ENCODE measurements at places on chromosomes 7 and 10.

- DNase-seq = no peak
Observed at GRCh38 chr7:126696256-126697038, 556.3 kb downstream of the GRM8 start.

DNA sequence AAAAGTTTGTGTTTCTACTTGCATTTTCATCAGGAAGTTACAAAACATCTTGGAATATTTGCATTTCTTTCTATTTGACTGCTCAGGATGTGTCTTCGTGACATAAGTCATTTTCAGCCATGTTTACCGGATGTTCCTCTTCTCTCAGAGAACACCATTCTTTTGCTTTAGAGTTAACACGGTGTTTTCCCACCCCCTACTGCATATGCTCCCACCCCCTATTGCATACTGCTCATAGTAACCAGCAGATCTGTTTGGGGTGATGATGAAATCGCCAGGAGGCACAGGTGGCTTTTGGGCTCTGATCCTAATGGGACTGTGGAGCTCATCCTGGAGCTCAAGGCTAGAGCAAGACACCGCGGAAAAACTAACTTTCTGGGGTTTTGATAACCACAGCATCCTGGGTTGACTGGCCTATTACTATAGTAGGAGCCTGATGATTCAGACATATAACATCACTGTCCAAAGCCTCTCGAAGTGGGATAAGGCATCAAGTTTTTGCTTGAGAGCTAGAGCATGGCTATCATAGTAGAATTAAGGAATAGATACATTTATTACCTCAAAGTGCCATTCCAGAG, 65.1 kb upstream of the BET1 start:
- no peak for DNase-seq

DNA sequence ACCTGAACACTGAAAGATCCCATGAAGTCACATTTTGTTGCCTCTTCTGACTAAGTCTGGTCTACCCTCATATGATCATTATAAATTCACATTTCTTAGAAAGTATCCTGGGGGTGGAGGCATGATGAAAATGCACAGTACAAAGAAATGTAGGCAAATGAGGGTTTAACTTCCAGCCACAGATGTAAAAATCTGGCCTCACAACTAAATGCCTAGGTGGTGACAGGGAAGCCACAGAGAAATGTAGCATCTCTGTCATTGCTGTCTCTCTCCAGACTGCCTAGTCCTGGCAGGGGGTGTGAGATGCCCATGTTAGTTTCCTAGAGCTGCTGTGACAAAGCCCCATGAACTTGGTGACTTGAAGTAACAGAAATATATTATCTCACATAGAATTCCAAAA, 395.9 kb downstream of the SORCS3 start:
- DNase-seq = no peak

DNA sequence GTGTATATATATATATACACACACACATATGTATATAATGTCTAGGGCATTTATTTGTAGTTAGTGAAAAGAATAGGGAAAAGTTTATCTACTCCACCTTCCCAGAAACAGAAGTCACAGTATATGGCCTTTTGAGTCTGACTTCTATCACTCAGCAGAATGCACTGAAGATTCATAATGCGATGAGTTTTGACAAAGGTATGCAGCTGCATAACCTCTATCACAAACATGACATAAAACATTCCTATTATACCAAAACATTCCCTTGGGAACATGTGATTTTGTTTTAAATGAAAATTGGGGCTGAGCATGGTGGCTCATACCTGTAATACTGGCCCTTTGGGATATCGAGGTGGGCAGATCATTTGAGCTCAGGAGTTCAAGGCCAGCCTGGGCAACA, 137.3 kb upstream of the EEPD1 start:
- DNase-seq = no peak

GRCh38 chr10:110775020-110775375, 96.7 kb upstream of the PDCD4 start:
- no peak for DNase-seq

- DNase-seq = no peak
Observed at GRCh38 chr7:23700046-23700445, 10.0 kb upstream of the STK31 start.

DNA sequence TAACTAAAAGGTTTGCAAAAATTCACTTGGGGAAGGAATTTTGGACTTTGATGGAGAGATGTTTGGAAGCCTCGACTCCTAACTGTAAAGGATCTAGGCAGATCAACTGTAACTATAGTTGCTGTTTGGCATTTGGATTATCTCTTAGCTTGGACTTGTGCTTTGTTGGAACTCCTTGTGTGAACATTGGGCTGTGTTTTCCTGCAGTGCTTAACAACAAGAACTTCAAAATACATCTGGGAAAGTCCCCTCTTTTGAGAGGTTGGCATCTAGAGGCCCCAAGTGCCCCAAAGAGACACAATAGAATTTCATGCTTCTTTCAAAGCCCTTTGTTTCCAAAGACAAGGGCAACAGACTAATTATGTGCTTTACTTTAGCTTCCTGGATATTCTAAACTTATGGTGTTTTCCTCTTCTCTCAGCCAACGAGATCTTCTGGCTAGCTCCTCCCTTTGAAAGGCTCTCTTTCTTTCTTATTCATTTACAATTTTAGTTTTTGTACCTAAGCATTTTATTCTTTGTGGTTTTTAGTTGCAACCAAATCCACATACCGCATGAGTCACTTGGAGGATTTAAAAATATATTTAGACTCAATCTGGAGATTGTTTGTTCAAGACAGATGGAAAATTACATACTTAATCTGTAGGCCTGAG, 11.6 kb downstream of the ABCA13 start:
- no peak for DNase-seq

DNA sequence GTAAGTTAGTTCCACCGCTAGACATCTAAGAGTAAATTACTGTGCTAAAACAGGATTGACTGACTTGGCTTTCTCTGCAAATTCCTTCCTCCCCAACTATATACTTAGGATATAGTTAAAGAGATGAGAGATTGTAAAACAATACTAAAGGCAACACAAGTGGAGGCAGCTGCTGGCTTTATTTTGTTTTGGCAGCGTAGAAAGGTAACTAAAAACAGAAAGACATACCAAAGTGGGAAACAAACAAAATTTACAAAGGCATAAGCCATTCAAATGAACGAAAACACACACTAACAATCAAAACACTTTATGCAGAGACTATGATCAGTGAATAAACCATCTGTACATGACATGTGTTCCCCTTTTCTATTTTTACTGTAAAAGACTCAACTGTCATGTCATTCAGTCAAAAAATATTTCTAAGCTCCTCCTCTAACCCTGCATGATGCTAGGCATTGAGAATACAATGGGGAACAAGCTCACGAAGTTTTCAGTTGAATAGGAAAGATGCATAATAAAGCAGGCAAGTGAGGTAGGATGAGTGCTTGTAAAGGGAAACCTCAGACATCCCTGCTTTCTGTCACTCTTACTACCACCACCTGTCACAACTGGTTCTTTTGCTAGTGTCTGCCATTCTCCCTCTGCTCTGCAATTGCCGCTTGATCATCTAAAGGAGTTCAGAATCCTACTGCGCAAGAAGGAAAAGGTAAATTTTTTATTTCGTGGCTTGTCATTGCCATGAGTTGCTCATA, 64.2 kb upstream of the COL1A2 start:
- no peak for DNase-seq

- no peak for DNase-seq
Observed at GRCh38 chr7:1567049-1567771, 2.6 kb downstream of the PSMG3 start.

- peak; percentile 91 for DNase-seq
Observed at GRCh38 chr7:5396999-5397663, 26.5 kb downstream of the TNRC18 start.

GRCh38 chr10:107653832-107654287, 489.4 kb upstream of the SORCS1 start:
- DNase-seq = no peak

DNA sequence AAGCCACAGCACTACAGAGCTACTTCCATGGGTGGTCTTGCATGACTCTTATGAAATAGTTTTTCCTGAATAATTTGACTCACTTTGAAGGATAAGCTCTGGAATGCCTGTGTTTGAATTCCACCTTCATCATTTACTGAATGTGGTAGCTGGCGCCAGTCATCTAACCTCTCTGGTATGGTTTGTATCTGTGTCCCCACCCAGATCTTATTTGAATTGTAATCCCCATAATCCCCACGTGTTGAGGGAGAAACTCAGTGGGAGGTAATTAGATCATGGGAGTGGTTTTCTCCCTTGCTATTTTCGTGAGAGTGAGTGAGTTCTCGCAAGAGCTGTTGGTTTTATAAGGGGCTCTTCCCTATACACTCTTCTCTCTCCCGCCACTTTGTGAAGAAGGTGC, 11.2 kb upstream of the SLC13A1 start:
- DNase-seq = no peak

DNA sequence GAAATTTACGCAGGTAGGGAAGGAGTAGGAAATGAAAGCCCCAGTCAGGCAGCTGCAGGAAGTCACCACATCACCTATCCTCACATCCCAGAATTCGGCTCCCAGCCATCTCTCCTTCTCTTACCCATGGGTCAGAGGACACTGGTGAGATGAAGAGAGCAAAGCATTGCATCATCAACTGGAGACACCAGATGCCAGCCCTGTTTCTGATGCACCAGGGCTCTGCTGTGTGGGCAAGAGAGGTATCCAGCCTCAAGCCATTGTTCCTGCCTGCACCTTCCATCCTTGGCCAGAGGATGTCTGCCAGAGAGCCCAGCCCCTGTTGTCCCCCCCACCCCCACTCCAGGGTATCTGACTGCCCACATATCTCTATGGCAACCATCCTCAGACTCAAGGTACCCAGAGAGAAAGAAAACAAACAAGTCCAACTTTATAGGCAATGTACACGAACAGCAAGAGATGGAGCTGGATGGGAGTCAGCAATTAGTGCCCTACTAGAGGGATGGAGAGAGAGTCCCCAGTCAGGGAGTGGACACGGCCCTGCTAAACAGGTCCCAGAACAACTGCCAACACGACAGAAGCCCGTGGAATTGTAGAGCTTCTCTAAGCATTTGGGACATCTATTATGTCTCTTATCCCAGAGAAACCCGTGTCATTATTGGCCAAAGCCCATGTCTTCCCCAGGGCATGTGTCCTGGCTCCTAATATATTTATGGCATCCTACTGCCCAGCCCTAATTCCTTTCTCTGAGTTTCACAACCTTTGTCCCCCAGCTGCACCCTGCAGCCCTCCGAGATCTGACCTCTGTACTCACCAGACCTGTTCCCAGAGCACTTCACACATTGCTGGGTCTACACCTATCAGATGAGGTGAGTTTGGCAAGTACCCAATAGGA, 2.8 kb downstream of the CAMK2G start:
- no peak for DNase-seq

- no peak for DNase-seq
Observed at GRCh38 chr7:55641811-55642210, 69.5 kb upstream of the VOPP1 start.

GRCh38 chr10:36344240-36345174, 702.4 kb upstream of the FZD8 start:
- no peak for DNase-seq

DNA sequence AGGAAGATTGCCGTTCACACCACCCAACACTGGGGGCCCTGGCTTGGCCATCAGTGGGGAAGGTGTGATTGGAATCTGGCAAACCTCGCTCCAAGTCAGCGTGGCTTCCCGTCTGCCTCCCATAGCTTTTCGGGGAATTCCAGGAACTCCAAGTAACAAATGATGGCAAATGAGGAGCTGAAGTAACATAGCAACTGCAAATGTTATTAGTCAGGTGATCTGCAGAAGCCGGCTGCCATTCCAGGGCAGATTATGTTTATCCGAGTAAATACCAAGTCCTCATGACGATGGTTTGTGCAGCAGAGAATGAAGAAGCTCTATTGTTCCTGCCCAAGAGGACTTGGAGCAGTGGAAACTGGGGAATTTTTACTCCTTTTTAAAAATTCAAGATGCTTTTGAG, 270.5 kb upstream of the PODXL start:
- DNase-seq = no peak

- DNase-seq = no peak
Observed at GRCh38 chr10:111148025-111148424, 71.2 kb downstream of the ADRA2A start.

GRCh38 chr10:4361581-4361980, 464.4 kb upstream of the AKR1E2 start:
- DNase-seq = no peak

- no peak for DNase-seq
Observed at GRCh38 chr10:34866848-34867247, 51.8 kb upstream of the PARD3 start.

GRCh38 chr7:50156163-50156562, 63.1 kb upstream of the ZPBP start:
- DNase-seq = no peak

GRCh38 chr10:116015583-116016333, 257.2 kb downstream of the GFRA1 start:
- no peak for DNase-seq

DNA sequence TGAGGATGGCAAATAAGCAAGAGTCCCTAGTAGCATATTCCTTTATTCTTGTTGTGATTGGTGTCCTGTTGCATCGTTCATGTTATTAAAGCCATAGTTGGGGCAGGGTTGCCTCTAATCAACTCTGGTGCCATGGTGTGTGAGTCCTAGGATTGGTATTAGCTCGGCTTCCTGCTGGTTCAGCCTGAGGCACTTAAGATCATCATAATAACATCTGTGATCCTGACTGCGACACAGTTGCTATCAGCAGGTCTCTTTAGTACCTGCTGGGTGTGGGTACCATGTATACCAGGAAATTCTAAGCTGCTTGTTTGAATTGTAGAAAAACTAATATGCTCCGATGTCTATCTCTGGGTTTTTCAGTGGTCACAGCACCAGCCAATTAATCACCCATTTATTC, 1.6 kb downstream of the WEE2 start:
- no peak for DNase-seq

GRCh38 chr7:12490107-12490688, 80.3 kb upstream of the SCIN start:
- no peak for DNase-seq

GRCh38 chr7:7498856-7499255, 36.8 kb downstream of the COL28A1 start:
- no peak for DNase-seq

- no peak for DNase-seq
Observed at GRCh38 chr10:72783410-72783833, 91.5 kb downstream of the MCU start.

GRCh38 chr7:93938293-93938692, 16.8 kb downstream of the GNG11 start:
- DNase-seq = no peak

GRCh38 chr10:126558881-126559280, 111.6 kb downstream of the C10orf90 start:
- no peak for DNase-seq

GRCh38 chr7:105941596-105941995, 21.5 kb upstream of the CDHR3 start:
- DNase-seq = no peak
